Stimulated activated CD8-positive, alpha-beta memory T cell treated with anti-CD3 and anti-CD28 coated beads, Interleukin-2, amount 100 ng/mL, for 1 hour (primary cell): ENCODE measurements at places on chromosomes 11 and 22.

- no peak for DNase-seq
These were observed 238.8 kb downstream of the TTC28 start for GRCh38 chr22:28440592-28441390.

GRCh38 chr11:45285930-45286632 lies at the start of gene SYT13:
Gene SYT13, minus strand, starts transcription at chr11:45286341. Its CDS starts 134 bp downstream, at chr11:45286207.
- no peak for DNase-seq

DNA sequence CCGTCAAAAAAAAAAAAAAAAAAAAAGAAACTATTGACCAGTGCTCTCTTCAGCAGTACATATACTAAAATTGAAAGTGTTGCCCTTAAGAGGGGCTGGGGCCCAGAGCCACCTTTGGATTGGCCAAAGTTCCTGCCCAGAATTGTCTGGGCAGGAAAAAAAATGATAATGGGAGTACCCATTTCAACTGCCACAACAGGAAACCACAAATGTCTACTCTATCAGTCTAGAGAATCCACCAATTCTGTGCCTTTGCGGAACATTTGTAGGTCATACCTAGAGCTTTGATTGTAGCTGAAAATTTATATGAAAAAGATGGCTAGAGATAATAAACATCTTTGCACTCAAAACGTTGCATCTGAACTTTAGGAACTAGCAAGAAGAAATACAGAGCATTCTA lies 69.4 kb downstream of the FAM76B start:
- DNase-seq: no peak

- DNase-seq: no peak
These were observed 25.7 kb downstream of the APOL5 start for GRCh38 chr22:35743326-35743860.

DNA sequence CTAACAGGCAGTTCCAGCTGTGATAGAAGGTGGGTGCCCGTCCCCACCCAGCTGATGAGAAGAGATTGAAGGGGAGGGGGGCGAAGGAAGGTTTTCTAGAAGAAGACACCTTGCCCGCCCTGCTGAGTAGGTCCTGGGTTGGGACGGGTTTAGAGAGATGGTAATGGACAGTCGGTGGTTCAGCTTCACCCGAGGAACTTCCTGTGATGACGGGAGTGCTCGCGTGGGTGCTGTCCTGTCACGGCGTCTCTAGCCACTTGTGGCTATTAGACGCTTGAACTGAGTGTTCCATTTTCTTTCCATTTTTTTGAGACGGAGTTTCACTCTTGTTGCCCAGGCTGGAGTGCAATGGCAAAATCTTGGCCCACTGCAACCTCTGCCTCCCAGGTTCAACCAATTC lies 27.6 kb upstream of the MGAT3 start:
- no peak for DNase-seq

DNA sequence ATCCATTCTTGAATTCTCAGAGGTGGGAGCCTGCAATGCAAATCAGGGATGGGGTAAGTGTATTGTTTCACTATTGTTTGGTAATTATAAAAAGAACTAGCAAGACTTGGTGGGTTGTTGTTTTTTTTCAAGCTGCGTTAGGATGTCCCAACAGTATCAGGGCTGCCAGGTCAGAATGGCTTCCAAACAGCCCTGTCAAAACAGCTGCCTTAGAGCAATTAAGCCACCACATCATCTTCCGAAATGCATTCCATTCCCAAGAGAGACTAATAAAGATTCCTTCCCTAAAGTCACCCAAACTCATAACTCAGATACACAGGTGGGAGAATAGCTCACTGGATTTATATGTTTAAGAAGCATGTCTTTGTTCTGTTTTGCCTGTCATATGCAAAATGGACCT lies 23.5 kb downstream of the BBOX1 start:
- no peak for DNase-seq

GRCh38 chr11:2862395-2863275 lies 22.9 kb downstream of the CDKN1C start:
- no peak for DNase-seq

- no peak for DNase-seq
These were observed 1.8 kb upstream of the APOL3 start for GRCh38 chr22:36162127-36163034.

DNA sequence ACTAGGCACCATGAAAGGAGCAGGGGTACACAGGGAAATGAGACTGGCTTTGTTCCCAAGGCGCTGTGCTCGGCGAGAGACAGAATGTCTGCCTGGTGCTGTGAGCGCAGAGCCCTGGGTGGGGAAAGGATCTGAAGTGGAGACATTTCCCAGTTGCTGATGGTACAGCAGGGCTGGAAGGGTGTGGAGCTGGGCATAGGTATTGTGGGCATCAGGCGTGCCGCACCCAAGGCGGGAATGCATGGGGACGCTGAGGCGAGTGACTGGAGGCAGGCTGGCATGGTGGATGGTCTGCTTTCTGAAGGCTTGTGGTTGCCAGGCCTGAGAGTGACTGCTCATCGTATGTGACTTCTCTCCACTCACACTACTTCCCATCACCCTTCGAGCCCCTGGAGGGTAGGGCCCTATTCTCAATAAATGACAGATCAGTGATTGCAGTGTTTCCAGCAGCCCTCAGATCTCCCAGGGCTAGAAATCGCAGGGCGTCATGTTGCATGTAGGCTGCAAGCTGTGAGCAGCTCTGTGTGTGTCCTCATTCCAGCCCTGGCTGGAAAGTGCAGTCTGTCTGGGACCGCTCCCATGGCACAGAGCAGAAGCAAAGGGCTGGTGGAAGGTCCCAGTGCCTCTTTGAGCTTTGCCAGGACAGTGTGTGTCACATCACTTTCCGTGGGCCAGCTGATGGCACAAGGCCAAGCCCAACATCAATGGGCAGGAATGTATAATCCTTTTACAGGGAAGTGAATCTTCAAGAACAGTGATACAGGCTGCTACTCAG lies 67.7 kb downstream of the TBC1D22A start:
- no peak for DNase-seq

GRCh38 chr22:46833228-46833627 lies 70.8 kb downstream of the TBC1D22A start:
- DNase-seq: no peak

GRCh38 chr11:36427079-36427478 lies 83.0 kb downstream of the TRAF6 start:
- no peak for DNase-seq

- DNase-seq: no peak
These were observed 67.4 kb downstream of the ZBTB44 start for GRCh38 chr11:130247319-130247718.

DNA sequence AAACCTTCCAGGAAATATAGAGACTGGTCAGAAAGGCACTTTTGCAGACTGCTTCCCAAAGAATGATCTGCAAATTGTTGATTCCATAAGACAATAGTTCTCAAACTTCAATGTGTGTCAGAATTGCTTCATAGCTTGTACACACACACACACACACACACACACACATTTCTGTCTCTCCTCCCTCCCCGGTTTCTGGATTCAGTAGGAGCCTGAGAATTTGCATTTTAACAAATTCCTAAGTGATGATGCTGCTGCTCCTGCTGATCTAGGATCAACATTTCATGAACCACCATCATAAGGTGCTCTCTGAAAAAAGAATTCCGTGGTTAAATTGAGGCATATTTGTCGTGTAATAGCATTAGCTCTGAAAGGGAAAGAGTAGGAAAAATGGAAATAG lies 35.3 kb upstream of the FZD4 start:
- no peak for DNase-seq

GRCh38 chr11:35183326-35183925 lies 44.5 kb downstream of the CD44 start:
- no peak for DNase-seq

DNA sequence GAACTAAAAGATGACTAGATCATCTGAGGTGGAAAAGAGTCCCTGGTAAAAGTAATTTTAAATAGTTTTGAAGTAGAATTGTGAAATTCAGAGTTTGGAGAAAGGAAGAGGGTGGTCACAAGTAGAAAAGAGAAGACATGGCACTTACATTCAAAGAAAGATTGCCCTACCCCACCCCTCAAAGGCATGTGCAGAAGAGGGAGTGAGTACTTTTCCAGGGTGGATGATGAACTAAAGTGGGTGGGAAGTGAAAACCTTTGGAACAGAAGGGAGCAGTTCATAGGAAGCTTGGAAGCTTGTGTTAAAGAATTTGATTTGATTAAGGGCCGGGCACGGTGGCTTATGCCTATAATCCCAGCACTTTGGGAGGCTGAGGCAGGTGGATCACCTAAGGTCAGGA lies 23.6 kb downstream of the SREBF2 start:
- DNase-seq: no peak

DNA sequence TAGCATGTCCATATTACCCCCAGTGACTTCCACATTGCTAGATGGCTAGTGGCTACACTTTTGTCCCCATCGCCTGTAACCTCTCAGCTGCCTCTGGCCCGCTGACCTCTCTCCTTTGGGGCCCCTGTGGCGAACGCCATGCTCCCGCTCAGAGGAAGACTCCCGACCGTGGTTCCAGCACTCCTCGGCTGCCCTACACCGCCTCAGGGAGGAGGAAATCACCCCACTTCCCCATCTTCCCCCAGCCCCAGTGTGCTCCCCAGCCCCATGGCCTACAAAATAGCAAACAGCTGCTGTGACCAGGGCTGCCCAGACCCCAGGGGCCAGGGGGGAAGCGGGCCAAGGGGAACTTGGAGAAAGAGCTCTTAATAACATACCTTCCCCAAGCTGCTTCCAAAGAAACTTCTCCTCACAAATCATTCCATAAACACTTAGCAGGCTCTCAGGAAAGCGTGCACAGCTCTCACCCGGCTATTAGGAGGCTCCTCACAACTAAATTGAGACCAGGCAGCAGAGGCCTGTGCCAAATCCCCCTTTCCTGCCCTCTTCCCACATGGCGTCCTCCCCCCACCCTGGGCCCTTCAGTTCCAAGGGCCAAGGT lies 63.5 kb upstream of the WNT11 start:
- DNase-seq: no peak

DNA sequence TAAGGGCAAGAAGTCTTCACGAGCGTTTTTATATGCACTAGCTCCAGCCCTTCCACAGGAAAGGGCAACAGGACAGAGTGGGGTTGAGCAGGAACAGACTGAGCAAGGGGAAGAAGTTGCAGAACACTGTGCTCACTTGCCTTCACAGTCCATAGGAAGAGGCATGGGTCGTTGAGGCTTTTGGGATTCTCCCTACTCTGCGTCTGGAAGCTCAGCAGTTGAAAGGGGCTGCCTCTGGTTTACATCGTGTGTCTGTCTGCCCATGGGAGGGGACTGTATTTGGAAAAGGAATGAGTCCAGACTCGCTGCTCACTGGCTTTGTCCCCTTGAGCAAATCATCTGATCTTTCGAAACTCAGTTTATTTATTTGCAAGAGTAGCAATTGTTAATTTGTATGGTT lies 1.1 kb upstream of the PDGFD start:
- DNase-seq: no peak

DNA sequence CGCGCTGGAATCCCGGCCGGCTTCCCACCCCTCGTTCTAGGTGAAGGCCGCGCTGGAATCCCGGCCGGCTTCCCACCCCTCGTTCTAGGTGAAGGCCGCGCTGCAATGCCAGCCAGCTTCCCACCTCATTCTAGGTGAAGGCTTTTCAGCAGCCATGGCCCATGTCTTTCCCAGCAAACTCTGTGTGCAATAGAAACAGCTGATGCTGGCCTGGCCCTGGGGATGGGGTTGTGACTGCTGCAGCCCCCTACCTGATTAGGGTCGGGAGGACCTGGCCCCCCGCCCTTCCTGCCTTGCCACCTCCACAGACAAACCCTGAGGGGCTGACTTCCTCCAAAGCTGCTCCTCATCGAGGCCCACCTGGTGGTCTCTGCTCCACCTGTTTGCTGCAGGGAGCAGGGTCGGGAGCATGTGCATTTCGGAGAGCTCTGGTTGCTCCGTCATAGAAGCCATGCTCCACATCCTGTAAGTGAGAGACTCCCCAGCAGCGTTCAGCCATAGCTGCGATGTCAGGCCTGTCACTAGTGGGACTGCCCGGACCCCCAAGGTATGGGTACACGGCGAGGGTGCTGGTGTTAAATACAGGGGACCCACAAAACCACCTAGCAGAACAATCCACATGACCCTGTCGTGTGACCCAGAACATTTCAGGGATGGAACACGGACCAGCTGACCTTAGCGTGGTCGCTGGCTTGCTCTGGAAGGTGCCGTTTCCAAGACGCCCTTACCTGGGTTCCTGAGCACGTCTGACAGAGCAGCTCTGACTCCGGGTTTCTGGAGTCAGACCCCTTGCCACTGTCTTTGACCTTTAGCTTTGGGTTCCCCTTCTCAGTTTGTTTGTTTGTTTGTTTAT lies 3.3 kb downstream of the ZBED4 start:
- DNase-seq: no peak

DNA sequence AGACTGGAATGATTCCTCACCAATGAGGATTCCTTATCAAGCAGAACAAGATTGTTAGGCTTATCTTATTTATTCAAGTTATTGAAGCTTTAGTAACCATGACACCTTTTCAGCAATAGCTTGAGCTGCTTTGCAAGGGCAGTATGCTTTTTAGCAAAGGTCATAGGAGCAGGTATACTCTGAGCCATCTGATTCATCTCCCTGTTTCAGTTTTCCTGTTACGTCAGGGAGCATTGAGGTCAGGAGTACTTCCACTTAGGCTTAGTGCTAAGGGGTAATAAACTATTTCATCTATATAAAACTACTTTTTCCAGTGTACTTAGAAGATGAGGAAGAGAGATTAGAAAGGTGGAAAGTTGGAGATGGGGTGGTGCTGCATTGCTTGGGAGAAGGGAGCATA lies 17.7 kb upstream of the ANKRD42 start:
- DNase-seq: no peak

DNA sequence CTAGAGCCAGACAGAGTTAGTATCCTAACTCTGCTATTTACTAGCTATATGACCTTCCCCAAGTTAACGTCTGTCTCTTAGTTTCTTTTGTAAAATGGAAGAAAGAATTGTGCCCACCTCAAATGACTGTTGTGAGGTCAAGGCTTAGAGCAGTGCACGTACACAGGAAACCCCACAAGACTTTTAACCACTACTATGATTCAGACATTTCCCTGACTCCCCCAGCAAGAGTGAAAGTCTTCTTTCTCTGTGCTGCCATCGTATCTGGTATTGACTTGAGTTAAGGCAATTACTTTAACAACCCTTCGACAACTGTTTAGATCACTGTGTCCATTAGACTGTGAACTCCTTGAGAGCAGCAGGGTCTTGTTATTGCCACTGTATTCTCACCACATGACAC lies 2.6 kb upstream of the OR52W1 start:
- no peak for DNase-seq

DNA sequence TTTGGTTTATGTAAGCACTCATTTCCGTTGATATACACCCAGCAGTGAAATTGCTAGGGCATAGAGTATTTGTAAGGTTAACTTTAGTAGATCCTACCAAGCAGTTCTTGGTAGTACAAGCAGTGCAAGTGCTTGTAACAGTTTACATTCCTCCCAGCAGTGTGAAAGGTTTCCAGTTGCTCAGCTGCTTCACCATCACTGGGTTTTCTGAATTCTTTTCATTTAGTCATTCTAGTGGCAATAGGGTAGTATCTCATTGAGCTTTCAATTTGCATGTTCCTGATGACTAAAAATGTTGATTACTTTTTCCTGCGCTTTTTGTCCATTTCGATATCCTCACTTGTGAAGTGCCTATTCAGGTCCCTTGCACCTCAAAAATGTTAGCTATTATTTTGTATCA lies 34.3 kb downstream of the ZNF202 start:
- no peak for DNase-seq

- no peak for DNase-seq
These were observed 1.3 kb downstream of the TOLLIP start for GRCh38 chr11:1307998-1308742.
